ENCODE measurements at places on chromosomes 16 and 17. TPM values are rescaled to one million over a fixed set of nuclear protein-coding genes. Genes with fewer than 3 reads are reported as not detected.

LDAF1 gene
- total RNA-seq: 11.8 TPM

MSLN gene
- total RNA-seq: not detected

KRTAP4-9 gene
- not detected for total RNA-seq

MYH8 gene
- 0.27 TPM for total RNA-seq

PYY gene
- not detected for total RNA-seq

RHBDL3 gene
- 5.0 TPM for total RNA-seq

HSBP1 gene
- total RNA-seq: 139 TPM

LGALS9B gene
- total RNA-seq: not detected
